ENCODE measurements at places on chromosomes 1 and 21.

DNA sequence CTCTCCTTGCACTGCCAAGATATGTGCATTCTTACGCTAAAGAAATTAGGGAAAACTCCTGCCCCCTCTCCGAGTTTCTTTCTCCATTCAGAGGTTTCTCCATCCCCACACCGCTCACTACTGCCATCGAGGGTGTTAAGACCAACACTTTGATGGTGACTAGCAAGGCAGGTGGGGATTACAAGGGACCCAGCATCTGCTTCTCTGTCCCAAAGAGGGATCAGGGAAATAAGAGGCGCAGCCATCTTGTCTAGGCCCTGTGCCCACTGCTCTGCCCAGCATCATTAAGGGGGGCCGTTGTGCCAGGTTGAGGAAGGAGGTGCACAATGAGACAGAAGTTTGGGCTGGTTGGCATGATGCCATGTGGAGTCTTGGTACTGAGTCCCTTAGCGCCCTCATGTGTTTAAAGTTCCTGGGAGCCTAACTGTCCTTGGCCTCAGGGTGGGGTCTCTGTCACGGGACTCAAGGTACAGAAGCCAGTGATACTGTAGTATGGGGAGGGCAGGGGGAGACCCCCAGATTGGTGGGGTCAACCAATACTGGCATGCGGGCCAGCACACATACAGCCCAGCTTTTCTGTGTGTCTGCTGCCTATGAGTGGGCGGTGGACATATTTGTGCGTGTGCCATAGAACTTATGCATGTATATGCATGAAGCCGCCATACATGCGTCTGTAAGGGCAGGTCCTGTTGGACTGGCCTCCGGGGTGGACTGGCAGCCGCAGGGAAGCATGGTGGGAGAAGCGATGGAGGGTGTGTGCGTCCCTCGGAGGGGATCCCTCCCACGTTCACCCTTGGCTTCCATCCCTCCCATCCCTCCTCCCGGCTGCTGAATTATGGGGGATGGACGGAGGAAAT is 5.5 kb downstream of the EFNA3 start:
- DNase-seq = peak; percentile 54

DNA sequence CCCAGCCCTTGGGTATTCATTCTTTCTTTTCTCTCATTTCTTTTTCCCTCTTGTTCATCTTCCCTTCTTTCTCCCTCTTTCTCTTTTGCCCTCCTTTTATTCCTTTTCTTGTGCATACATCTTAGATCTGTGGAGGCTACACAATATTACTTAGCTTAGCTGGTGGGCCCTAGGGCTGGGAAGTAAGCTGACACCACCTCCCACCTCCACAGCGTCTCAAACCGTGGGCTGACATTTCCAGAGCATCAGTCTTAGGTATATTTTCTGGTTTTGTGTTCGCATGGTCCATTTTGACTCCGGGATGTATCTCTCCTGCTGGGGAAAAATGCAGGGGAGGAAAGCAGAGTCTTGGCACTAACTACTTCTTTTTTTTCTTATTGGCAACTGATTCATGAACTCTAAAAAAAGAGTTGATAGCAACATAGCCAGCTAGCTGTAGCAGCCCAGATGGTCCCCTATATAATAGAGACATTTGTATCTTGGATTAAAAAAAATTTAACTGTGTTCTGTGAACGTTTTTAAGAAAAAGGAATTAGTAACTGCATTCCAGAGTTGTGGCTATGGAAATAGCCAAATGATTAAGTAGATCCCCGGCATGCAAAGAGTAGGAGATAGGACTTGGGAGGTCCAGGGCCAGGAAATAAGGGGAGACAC is 15.5 kb downstream of the CNIH3 start:
- DNase-seq = no peak

GRCh38 chr1:75074831-75075395 is 59.3 kb upstream of the LHX8 start:
- no peak for DNase-seq

DNA sequence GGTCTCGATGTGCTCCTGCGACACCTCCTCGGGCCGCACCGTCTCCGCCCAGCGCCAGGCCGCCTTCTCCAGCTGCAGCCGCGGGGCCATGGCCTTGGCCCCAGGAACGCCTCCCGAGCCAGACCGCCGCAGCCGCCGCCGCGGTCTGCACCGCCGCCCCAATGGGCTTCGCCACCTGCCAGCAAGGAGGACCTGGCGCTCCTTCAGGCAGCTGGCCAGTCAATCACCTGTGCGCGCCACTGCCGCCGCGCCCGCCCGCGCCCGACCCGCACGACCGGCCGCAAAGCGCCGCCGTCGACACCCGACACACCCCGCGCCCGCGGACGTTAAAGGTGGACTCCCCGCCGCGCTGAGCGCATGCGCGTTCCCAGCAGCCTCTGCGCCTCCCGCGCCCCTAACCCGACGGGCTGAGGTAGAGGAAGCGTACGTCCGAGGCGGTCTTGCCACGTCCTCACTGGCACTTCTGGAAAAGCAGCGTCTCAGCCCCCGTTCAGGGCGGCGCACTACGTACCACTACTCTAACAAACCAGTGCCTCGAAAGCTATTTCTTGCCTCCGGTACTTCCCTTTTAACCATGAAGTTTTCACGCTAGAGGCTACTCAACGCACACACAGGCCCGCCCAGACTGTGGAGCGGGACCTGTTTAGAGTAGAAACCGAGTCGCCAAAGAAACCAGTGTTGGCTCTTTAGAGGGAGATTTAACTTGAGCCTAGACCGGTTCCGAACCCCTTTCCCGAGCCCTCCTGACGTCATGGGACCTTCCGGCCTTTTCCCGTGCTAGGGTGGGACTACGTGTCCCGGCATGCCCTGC is at the start of gene USP48:
TSS of gene USP48 (minus strand) at position 282 of the 811 bp plus-strand sequence. CDS start at position 90, 192 bp downstream.
- peak; percentile 70 for DNase-seq

DNA sequence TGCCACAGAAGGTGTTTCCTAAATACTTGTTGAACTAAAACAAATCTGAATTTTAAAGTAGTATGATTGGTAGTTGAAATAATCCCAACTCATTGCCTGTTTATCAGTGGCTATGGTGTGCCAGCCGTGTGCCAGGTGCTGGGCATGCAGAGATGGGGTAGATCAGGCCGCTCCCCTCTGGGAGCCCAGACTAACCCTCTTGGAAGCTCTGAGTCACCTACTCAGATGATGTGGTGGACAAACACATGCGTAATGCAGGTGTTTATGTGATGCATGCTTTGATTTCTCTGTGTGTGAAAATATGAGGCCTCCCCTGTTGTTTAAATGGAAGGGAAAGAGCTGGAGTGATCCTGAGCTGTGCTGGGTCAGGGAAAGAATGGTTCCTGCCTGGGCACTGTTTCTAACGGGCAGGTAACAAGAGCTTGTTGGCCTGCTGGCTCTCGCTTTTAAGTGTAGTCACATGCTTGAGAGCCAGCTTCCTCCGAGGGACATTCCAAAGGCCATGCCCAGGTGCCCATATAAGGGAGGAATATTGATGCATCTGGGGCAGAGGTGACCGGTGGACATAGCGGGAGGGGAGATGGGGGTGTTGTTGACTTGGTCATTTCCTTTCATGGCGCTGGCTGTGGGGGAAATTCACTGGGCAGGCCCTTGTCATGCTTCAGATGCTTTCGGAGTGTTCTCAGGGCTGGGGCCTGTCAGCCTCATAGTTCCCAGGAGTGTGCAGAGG is 10.2 kb downstream of the MFN2 start:
- no peak for DNase-seq

DNA sequence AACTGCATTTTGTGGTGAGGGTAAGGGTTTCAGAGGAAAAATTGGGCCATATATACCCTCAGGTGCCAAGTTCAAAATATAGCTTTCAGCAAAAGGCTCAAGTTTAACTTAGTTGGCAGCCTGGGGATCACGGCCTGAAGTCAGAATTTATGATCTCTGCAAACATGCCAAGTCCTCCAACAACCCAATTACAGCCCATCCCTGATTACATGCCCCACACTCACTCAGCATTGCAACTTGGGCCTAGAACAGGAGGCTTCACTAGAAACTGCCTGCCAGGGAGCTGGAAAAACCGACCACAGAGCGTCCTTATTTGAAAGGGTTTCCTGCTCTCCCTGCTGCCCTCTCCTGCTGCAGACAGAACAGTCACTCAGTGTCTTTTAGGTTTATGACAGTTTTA is 12.4 kb downstream of the FYB2 start:
- DNase-seq = no peak

GRCh38 chr1:220711056-220711809 is 21.1 kb downstream of the C1orf115 start:
- DNase-seq = no peak

DNA sequence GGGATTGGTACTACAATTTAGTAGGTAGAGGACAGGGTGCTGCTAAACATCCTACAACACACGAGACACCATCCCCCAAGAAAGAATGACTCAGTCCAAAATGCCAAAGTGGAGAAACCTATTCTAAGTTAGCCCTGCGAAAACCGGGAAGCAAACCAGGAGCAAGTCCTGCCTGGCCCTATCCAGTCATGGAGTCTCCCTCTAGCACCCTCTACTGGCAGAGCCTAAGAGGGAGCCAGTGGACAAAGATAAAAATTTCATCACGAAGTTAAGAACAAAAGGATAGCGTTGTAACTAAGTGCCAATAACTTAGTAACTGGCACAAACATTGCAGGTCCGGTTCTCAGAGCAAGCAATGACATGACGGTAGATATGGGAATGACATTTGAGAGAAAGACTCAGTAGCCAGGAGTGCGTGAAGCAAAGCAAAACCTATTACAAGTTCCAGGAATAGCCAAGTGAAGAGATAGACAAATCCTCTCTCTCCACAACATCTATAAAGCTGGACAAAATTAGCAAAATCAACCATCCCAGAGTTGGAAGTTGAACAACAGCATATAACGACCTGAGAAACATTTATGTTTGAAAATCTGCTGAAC is 383.5 kb downstream of the OMA1 start:
- peak; percentile 34 for DNase-seq

GRCh38 chr1:26496861-26497260 is 24.6 kb downstream of the HMGN2 start:
- DNase-seq = no peak

DNA sequence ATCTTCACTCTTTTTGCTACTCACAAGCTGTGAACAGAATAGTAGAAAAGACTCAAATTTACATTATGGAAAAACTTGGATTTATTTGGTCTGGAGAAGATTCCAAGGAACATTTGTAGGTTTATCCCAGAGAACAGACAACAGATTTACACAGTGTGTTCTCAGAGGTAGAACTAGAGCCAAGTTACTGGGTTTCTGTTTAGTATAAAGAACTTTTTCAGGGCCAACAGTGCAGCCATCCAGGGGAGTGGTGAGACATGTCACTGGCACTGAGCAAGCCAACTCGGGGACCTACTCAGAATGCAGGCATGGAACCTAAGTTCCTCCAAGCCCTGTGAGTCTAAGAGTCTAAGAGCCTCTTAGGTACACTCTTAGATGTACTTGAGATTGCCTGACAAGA is 142.6 kb downstream of the OMA1 start:
- DNase-seq = no peak

- no peak for DNase-seq
Measured at GRCh38 chr1:207217778-207218511, 103.5 kb upstream of the CD55 start.

- DNase-seq = no peak
Measured at GRCh38 chr1:17629460-17629859, 90.0 kb downstream of the ARHGEF10L start.

DNA sequence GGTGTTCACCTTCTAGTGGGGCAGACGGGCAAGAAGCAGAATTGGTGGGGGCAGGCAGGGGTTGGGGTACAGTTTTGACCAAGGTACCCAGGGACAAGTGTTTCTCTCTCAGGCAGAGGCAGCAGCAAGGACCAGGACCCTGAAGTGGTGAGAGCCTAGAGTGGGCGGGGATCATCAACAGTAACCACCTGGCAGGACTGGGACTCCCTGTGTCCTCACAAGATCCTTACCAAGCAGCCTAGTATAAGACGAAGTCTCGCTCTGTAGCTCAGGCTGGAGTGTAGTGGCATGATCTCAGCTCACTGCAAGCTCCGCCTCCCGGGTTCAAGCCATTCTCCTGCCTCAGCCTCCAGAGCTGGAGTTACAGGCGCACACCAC is 3.2 kb upstream of the NADK start:
- no peak for DNase-seq

DNA sequence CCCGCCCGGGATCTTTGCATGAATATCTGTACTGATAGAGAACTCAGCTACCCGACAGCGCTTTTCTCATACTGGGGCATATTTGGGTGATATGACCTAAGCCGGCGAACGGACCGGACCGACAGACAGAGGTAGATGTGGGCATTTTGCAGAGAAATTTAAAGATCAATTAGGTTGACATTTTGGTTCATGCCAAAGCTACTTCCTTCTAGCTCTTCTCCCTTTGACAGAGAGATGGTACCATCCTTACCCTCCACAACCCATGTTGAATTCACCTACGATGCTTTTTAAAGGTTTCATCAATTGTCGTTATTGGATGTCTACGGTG is 459 bp downstream of the ARV1 start:
- DNase-seq = no peak

GRCh38 chr1:20380616-20381035 is 90.0 kb downstream of the VWA5B1 start:
- no peak for DNase-seq

DNA sequence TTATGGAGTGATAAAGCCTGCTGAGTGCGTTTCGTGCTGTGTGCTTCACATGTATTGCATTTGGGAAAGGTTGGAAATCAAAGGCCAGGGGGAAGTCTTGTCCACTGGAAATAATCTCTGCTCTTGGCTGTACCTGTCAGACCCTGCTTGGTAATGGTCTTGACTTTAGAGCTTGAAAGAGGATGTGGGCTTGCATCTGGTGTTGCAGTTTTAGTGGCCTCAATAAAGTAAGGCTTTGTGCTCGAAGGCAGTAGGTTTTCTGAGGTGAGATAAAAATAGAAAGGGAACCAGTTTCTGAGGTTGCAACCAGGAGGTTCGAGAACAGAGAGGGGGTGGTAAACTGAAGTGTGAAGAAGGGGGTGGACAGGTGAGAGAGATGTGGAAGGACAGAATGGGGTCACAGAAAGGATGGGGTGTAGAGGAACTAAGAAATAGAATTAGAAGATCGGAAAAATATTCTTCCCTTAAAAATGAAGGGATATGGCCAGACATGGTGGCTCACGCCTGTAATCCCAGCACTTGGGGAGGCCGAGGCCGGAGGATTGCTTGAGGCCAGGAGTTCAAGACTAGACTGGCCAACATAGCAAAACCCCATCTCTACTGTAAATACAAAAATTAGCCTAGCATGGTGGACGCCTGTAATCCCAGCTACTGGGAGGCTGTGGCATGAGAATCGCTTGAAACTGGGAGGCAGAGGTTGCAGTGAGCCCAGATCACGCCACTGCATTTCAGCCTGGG is 1.5 kb downstream of the S100PBP start:
- no peak for DNase-seq

- no peak for DNase-seq
Measured at GRCh38 chr1:217393896-217394295, 237.0 kb downstream of the GPATCH2 start.

- peak; percentile 3 for DNase-seq
Measured at GRCh38 chr1:70916034-70916427, 131.6 kb downstream of the PTGER3 start.

GRCh38 chr1:39440856-39441255 is 50.6 kb upstream of the BMP8A start:
- DNase-seq = no peak

GRCh38 chr1:226551299-226551698 is 2.7 kb downstream of the STUM start:
- no peak for DNase-seq
